ENCODE measurements at places on chromosomes 5 and 9. TPM values are rescaled to one million over a fixed set of nuclear protein-coding genes. Genes with fewer than 3 reads are reported as not detected.

POU5F2 gene
- polyA plus RNA-seq, result 0.08 TPM

GPR150 gene
- polyA plus RNA-seq, result 0.07 TPM

- no peak for DNase-seq
Measured at GRCh38 chr5:111132076-111132475, 39.9 kb downstream of the WDR36 start.

GRCh38 chr5:106843812-106844416 lies 826.8 kb downstream of the EFNA5 start:
- no peak for DNase-seq

- no peak for DNase-seq
Measured at GRCh38 chr9:38075272-38075671, 6.2 kb upstream of the SHB start.

DNA sequence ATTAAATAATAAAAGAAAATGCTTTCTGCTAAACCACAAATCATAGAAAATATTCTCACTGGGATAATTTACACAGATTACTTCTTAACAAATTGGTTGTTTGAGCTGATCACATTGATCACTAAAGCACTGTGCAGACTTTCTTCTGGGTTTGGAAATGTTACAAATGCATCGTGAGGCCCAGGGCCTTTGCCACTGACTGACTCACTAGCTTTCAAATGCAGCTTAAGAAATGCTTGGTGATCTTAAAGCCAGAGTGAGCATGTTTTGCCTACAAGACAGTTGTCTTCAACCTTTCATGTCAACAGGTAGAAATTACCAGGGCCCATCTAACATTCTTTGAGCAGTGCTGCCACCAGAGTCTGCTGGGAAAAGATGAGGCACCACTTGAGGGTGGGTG lies 252.3 kb upstream of the ADRA1B start:
- no peak for DNase-seq

Measured in left kidney (tissue), 8 donors.